Pulmonary artery endothelial cell (primary cell): ENCODE measurements at places on chromosomes 1 and 21. TPM values are rescaled to one million over a fixed set of nuclear protein-coding genes. Genes with fewer than 3 reads are reported as not detected.

The MYOC gene
- total RNA-seq, result not detected in 2 replicates

DNA sequence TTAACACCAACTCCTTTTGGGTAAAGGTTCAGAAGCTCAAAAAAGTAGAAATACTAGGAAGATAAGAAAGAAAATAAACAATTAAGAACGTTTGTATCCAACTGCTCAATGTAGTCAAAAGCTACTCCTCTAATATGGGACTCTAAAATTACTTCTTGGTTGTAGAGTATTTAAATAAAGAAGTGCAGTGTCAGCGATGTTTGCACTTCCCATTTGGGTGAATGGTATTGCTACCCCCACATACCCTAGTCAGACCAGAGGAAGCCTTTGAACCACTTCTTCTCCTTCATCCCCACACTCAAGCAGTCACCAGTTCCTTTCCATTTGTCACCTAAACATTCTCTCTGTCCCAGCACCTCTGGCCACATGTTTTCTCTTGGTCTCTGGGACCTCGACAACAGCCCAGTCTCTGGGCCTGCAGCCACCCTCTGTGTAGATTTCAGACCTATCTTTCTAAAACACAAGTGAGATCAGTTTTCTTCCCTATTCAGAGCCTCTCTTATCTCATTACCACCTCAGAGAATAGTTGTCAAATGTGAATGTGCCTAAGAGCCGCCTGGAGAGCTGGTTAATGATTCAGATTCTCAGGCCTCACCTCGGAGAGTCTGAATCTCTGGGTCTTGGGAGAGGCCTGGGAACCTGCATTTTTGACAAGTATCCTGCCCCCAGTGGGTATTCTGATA, 109.8 kb downstream of the OMA1 start:
- no peak for DNase-seq

- no peak for DNase-seq
These were observed 52.5 kb downstream of the MDM4 start for GRCh38 chr1:204568576-204569315.

The OPRD1 gene
- total RNA-seq, result not detected in 2 replicates

- DNase-seq, result no peak
These were observed 416.3 kb upstream of the ESRRG start for GRCh38 chr1:217139513-217139912.

GRCh38 chr1:24901791-24902470, 28.1 kb downstream of the RUNX3 start:
- DNase-seq, result no peak

The CBR1 gene
- total RNA-seq, result 98.5 and 154 TPM in 2 replicates

The SPRR2F gene
- not detected in 2 replicates for total RNA-seq

DNA sequence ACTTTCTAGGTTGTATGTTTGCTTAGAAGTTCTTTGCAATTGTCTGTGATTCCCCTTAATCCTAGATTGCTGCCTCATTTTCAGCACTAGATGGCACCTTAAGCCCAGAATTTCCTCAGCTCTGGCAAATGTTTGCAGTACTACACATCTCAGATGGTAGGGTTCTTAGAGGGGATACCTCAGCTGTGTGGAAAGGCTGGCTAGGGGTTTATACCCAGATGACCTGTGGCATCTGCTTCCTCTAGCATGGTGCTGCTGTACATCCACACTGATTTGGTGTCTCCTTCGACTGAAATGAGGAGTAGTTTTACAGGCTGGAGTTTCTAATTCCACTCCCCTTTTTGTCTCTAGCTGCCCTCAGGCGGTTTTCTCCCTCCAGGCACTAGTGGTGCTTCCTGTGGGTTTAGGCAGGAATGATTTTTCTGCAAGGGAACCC, 23.5 kb downstream of the ASB17 start:
- no peak for DNase-seq

The NECTIN4 gene
- 0.14 and 0.53 TPM in 2 replicates for total RNA-seq

- no peak for DNase-seq
These were observed 4.7 kb upstream of the SLC5A9 start for GRCh38 chr1:48217856-48218255.

GRCh38 chr1:41846625-41847405, 71.9 kb downstream of the HIVEP3 start:
- DNase-seq, result no peak

The HTR6 gene
- total RNA-seq, result not detected in 2 replicates

- no peak for DNase-seq
These were observed 20.7 kb downstream of the TDRD5 start for GRCh38 chr1:179612361-179612760.

DNA sequence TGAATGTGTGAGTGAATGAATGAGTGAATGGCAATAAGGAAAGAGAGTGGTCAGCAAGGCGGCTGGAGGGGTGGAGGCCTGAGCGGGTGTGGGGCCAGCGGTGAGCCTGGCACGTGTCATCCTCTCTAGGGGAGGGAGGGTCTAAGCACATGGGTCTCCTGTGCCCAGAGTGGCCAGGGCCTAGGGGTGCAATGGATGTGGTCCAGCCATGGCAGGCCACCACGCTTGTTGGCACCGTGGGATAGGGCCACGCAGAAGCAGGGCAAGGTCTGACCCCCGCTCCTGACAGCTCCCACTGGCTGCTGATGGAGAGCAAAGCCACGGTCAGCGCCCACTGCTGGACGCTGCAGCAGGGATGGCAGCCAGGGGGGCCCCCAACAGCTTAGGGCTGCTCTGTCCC, 19.5 kb upstream of the SPSB1 start:
- no peak for DNase-seq

- no peak for DNase-seq
These were observed 3.9 kb upstream of the KRTAP10-6 start for GRCh38 chr21:44596068-44596725.

DNA sequence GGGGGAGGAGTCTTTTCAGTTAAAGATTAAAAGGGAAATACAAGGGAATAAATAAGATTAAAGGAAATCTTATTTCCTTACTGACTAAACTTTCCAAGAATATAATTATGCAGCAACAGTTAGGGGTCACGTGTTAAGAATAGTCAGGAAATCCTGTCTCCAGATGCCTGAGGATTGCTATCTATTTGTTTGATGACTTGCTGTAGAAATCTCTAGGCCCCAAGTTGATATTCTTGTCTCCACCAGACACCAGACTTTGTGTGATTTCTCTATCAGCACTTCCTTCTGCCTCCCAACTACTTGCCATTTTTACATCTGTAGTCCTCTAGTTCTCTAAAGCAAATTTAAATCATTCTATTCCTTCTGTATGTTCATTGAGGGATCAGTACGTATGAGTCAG, 77.5 kb downstream of the RPAP2 start:
- peak; percentile 56 for DNase-seq
